Stimulated activated CD4-positive, alpha-beta T cell treated with anti-CD3 and anti-CD28 coated beads, TNF-alpha, amount 100 ng/mL, for 4 hours (primary cell): ENCODE measurements at places on chromosomes 12 and 14.

GRCh38 chr12:6180268-6181051 is 19.7 kb upstream of the CD9 start:
- no peak for DNase-seq

GRCh38 chr12:29148596-29148910 is 525 bp upstream of the FAR2 start:
- DNase-seq = peak; percentile 8

DNA sequence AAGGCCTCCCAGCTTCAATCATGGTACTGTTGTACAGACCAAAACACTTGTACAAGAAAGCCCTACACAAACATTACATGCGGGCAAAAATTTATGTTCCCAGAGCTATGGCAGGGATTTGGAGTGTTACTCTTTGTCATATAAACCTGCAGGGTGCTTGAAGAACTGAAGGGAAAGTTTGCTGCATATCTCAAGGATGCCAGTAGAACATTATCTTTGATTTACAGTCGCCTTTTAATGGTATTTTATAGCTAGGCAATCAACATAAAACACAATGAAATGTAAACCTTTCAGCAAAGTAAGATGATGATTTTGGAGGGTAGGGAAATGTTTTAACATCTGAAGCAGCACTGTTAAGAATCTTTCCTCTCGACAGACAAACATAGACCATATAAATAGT is 305.6 kb downstream of the KCNH5 start:
- DNase-seq = no peak

DNA sequence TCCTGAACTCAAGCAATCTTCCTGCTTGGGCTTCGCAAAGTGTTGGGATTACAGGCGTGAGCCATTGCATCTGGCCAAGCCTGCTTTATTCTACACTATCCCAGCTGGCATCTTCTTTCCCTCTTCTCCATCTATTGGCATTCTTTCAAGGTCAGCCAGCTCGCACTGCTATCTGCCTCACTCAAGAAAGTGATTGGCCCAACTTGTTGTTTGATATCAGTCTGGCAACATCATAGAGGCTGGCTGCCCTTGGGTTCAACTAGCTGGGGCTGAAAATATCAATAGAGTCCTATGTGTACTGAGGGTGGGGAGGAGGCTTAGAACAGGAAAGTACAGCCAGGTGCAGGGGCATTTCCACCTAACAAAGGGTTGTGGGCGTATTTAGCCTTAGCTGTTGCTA is 17.1 kb downstream of the GMFB start:
- DNase-seq = no peak

DNA sequence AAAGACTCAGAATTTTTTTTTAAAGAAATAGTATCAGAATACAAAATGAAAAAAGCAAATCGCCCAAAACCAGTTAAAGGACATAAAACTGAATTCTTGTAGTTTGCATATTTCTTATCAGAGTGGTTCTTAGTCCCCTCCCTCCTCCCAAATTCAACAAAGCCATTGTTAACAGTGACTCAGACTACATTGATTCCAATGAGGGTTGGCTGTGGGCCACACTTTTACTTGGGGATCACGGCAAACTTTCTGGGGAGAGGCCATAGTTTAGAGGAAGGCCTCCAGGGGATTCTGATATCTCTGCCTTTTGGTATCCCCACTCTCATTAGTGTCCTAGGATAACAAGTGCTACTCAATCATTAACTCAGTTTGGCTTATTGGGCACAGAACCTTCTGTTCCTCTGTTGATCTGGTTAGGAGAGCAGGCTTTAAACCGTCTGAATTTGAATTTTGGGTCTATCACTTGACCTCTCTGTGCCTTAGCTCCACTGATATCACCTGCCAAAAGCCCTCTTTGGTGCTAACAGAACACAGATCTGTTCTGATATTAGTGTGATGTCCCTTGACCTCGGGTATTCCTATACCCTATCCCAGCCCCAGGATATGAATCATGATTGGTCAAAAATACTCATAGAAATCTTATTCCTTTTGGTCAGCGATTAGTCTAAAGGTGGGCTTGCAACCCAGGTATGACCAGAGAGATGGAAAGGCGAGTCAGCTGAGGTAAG is 45.2 kb upstream of the APPL2 start:
- DNase-seq = no peak

DNA sequence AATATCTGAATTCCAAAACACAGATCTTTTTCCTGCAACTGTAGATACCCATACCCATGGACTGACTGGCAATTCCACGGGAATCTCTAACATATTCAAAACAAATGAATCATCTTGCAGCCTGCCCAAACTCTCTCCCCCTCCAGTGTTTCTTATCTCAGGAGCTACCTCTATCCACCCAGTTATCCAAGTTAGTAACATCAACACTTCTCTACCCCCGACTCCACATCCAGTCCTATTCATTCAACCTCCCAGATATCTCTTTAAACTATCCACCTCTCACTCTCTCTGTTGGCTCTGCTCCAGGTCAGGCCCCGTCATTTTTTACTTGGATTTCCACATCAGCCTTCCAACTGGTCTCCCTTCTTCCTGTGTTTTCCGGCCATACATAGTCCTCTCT is 6.7 kb upstream of the KCNH5 start:
- DNase-seq = no peak

- no peak for DNase-seq
Measured at GRCh38 chr12:14714437-14714836, 18.0 kb upstream of the GUCY2C start.

DNA sequence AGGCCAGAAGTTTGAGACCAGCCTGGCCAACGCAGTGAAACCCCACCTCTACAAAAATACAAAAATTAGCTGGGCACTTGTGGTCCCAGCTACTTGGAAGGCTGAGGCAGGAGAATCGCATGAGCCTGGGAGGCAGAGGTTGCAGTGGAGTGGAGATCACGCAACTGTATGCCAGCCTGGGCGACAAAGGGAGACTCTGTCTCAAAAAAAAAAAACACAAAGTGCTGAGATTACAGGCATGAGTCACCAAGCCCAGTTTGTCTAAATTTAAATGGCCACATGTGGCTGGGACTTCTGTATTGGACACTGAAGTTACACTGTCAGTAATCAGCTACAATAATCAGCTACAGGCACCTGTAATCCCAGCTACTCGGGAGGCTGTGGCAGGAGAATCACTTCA is 100.9 kb upstream of the AEBP2 start:
- DNase-seq = no peak

GRCh38 chr12:129815846-129816245 is 88.0 kb downstream of the TMEM132D start:
- no peak for DNase-seq

GRCh38 chr14:77955816-77956484 is 156.0 kb downstream of the ADCK1 start:
- no peak for DNase-seq

DNA sequence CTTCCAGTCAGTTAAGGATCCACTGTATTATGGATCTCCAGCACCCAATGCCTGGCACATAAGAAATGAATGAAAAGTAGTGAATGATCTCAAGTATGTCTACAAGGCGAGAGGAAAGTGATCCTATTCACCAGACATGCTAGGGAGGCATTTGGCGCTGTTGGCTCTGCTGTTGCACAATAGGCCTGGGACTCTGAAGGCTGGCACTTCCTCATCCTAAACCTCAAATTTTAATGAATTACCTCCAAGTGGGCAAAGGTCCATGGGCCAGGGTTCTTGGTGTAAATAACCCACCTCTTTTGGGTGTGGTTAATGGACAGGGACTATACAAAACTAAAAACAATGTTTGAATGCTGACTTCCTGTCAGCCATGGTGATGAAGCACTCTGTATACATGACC is 173.4 kb upstream of the PZP start:
- no peak for DNase-seq

GRCh38 chr14:77170045-77170444 is 11.6 kb upstream of the TMEM63C start:
- no peak for DNase-seq

GRCh38 chr14:85576218-85576617 is 46.3 kb downstream of the FLRT2 start:
- no peak for DNase-seq
